Neural crest cell (in vitro differentiated cells): ENCODE measurements at places on chromosomes 16 and 17. TPM values are rescaled to one million over a fixed set of nuclear protein-coding genes. Genes with fewer than 3 reads are reported as not detected.

Gene CCL17
- total RNA-seq: not detected in 2 replicates

DNA sequence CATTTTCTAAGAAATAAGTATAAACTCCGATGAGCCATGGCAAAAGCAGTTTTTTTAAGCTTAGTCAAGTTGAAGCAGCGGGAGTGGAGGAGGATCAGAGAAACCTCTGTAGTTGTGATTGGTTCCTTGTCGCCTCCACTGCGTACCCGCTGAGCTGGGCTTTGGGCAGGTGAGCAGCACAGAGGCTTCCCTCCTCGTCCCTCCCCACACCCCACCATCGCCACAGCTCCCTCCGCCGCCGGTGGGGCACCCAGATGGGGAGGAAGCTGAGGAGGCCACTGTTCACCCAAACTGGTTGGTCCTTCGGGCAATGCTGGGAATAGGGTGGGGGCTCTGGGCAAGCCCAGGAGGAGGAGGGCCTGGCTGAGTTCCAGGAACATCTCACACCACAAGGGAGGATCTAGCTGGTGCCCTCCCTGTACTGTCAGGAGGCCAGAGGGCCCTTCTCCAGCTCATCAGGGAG, 5.2 kb upstream of the MRPL38 start:
- DNase-seq: no peak

Gene EPX
- not detected in 2 replicates for total RNA-seq

GRCh38 chr17:1473170-1473569, 17.1 kb upstream of the CRK start:
- DNase-seq: no peak

Gene ALOX12
- 0.16 TPM in 1 of 2 replicates, not detected in the other for total RNA-seq

DNA sequence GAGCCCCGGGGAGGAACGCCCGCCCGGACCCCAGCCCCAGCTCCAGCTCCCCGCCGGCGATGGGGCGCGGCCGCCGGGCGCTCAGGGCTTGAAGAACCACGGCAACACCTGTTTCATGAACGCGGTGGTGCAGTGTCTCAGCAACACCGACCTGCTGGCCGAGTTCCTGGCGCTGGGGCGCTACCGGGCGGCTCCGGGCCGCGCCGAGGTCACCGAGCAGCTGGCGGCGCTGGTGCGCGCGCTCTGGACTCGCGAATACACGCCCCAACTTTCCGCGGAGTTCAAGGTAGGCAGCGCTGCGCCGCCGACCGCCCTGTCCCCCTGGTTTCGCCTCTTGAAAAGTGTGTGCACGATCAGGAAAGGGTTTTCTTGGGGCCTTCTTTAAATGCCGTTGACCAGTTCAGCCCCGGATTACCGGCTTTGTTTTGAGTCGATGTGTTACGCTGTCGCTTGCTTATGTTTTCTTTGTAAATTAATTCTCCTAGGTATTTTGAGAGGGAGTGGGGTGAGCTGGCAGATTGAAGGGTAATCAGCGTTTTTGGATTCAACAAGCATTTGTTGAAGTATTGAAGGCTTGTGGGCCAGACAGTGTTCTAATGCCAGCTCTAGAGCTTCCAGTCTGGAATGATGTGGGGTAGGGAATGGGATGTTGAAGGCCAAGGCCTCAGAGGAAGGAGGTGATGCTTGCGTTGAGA, 681 bp downstream of the USP43 start:
- peak; percentile 30 for DNase-seq

DNA sequence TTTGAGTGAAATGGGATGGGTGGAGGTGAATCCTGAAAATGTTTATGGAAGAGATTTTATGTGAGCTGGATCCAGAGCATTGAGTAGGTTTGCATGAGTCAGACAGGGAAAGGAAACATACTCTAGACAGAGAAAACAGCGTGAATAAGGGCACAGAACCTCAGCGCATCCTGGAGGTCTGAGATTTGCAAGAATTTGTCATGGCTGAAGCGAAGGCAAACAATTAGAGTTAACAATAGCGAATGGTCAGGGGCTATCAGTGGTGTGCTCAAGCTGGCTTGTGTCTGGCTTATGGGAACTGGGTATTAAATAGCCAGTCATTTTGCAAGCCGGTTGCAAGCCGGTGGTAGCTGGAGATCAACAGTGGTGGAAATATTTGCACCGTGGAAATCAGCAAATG, 36.4 kb downstream of the MAP2K6 start:
- DNase-seq: no peak

GRCh38 chr17:4492721-4493561, 5.7 kb upstream of the SPNS2 start:
- peak; percentile 95 for DNase-seq

GRCh38 chr16:30949650-30950515, 1.0 kb downstream of the ORAI3 start:
- DNase-seq: no peak

DNA sequence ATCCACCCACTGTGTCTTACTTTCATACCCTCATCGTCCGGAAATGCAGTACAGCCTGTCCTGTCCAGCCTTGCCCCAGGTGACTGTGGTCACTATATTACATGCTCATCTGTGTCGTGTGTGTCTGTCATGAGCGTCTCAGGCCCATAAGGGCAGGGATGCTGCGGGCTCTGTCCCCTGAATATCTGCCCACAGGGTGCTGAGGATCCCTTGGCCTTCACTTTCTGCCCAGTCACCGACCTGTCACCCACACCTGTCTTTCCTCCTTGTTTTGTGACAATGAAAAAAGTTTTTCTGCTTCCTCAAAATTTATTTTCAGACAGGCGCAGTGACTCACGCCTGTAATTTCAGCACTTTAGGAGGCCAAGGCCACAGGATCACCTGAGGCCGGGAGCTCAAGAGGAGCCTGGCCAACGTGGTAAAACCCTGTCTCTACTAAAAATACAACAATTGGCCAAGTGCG, 1.4 kb upstream of the CTRB1 start:
- DNase-seq: no peak

DNA sequence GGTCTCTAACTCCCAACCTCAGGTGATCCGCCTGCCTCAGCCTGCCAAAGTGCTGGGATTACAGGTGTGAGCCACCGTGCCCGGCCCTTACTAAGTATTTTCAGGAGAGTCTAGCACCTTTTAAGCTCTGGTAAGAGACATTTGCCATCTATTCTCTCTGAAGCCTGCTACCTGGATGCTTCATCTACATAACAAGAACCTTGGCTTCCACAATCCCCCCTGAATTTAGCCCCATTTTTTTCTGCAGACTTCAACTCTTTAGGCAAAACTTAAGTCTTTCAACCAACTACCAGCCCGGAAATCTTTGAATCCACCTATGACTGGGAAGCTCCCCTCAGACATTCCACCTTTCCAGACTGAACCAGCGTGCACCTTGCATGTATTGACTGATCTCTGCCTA, 14.0 kb upstream of the UBE2I start:
- DNase-seq: no peak

DNA sequence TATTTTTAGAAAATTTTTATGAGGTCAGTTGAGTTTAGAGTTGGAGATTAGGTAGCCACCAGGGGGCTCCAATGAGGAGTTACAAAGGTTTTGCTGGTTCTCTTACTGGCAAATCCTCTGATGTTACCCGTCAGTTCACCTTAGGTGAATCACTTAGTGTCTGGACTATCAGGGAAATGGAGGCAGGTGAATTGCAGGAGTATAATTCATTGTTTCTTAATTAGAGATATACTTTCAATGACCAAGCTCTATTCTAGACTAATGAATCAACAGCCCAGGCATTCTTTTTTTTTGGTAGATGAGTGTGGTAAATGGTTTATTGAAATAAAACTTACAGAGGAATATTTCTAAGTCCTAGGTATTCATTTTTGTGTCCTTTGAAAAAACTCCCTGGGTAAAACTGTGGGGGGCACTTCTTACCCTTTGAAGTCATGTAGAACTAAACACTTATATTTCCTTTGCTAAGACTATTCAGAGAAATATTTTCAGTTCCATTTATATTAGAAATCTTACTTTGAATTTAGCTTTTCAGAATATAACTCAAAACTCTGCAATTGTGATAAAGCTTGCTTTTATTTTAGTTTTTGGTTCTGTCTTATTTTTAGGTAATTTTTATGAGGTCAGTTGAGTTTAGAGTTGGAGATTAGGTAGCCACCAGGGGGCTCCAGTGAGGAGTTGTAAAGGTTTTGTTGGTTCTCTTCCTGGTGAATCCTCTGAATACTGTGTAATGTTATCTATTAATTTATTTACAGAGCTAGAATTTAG, 17.7 kb downstream of the PSMD11 start:
- DNase-seq: peak; percentile 63

- no peak for DNase-seq
Observed at GRCh38 chr17:21299981-21300600, 15.6 kb downstream of the MAP2K3 start.

DNA sequence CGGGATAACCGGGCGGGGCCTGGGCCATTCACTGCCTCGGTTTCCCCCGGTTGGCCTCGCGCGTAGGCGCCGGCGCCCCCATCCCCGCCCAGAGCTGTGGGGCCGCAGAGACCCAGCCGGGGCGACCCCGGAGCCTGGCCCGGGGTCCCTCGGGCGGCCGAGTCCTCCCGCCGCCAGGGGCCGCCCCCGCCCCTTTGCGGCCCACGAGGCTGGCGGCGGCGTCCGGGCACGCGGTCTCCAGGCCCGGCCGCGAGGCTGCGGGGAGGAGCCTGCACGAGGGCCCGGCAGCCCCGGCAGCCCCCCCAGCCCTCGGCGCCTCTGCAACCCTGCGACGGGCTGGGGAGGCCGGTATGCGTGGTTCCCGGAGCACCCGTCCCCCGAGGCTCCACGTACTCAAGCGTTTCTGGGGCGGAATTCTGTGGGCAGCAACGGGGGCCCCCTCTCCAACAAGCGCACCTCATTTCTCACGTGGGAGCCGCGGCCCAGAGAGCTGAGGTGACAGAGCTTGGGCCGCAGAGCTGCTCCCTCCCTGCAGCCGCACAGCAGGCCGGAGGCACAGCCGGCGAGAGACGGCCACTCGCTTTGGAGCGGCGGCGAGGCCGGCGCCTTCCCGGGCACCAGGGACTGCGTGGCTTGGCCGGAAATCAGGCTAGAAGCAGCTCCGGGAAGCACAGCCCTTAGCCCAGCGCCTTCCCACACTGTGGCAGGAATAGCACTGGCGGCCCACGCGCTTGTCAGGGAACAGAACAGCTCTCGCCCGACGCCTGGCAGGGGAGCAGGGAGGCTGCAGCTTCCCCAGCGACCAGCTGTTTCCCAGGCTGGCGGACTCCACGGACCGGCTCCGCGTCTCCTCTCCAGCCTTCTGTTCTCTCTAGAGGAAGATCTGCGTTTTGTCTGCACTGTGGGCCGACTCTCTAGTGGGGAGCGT, 867 bp upstream of the LIMD2 start:
- DNase-seq: no peak

DNA sequence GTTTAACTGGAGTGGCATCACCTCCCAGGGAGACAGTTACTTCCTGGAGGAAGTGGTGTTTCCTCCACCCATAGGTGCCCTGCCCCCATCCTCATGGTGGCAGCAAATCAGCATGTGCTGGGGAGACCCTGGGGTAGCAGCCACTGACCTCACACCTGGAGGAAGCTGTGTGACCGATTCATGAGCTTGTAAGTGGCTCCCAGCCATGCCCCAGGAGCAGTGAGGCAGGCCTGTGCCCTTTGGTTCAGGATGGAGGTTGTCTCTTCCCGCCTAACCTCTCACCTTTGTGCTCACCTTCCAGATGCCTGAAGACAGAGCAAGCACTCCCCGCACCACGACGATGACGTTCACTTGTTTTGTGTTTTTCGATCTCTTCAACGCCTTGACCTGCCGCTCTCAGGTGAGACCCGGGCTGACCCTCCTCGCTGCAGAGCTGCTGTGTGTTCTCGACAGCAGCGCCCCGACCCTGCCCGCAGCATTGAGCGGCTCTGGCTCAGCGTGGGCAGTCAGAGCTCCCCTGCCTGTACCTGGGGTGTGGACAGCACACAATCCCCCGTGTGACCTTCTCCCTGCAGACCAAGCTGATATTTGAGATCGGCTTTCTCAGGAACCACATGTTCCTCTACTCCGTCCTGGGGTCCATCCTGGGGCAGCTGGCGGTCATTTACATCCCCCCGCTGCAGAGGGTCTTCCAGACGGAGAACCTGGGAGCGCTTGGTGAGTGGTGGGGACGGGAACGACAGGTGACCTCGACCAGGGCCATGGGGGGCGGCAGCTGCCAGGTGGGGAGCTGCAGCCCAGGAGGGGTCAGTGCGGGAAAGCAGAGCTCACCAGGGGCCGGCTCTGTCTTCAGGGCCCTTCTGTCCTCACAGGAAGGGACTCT, 42.8 kb downstream of the MEAK7 start:
- no peak for DNase-seq

- DNase-seq: no peak
Observed at GRCh38 chr17:37643869-37644268, 623 bp upstream of the DDX52 start.

Gene PLEKHH3
- total RNA-seq: 16.4 and 20.8 TPM in 2 replicates

Gene LLGL1
- 93.3 and 99.3 TPM in 2 replicates for total RNA-seq

DNA sequence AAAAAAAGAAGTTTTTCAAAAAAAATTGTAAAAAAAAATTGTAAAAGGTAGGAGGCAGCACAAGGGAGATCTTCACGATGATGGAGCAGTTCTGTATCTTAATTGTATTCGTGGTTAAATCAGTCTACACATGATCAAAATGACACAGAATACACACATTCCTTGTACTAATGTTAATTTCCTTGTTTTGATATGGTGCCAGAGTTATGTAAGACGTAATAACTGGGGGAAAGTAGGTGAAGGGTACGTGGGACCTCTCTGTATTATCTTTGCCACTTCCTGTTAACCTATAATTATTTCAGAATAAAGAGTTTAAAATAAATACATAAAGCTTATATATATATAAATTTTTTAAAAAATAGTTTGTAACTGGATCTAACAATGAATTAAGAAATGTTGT, 36.8 kb downstream of the HELZ start:
- DNase-seq: no peak

- no peak for DNase-seq
Observed at GRCh38 chr17:40071313-40072039, 8.7 kb downstream of the THRA start.

DNA sequence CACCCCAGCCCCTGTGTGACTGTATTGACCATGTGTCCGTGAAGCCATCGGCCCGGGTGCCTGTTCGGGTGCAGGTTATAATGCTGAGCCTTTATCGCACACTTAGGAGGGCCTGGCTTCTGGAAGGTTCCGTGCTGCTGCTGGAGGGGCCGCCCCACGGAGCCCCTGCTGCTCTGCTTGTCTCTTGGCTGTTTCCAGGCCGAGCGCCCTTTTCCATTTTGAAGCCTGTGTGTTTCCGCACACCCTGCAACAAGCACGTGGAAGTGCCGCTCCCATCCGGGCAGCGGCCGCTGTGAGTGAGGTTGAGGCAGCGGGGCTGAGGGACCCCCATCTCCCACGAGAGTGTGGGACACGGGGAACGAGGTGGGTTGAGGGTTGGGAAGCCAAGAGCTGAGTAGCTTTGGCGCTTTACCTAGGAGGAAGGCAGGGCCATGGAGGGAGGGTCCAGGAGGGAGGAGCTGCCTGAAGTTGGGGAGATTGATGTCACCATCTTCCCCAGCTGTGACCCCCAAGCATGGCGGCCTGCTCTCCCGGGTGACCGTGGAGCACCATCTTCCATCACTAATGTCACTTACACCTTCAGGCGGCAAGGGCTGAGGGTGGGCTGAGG, 200.1 kb upstream of the GSE1 start:
- no peak for DNase-seq

- no peak for DNase-seq
Observed at GRCh38 chr16:26856791-26857190, 209.9 kb upstream of the C16orf82 start.
